ENCODE measurements at places on chromosomes 12 and 14.

DNA sequence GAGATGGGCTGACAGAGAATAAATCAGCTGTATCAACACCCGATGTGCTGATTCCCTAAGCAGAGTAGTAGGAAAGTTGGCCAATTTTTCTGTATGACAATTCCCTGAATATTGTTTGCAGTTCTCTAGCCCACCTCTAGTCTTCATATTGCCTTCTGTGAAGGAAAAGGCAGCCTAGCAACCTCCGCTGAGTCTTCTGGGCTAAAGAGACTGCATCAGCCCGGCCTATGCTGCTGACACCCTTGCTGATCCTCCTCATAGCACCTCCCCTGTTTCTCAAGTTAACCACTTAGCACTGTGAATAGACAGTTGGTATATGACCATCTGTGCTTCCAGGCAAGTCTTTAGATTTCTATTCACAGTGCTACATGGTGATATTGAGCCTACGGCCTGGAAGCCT lies 161.1 kb upstream of the EGLN3 start:
- no peak for DNase-seq

DNA sequence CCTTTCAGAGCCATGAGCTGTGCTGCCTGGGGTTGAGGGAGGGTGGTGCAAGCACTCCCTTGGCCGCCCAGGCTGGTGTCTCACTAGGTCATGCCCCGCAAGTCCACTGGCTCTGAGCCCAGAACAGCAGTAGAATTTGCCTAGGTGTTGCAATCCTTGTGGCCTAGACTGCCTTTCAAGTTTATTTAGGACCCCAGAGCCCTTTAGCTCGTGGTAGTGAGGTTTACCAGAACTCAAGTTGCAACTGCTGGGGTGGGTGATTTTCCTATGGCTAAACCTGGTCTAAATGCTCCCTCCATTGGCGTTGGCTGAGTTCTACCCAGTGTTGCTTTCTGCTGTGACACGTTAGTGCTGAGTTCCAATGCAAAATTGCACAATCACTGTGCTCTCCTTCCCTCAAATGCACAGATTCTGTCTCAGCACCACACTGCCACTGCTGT lies 287.2 kb downstream of the BCAT1 start:
- DNase-seq: no peak

- no peak for DNase-seq
These were observed 15.1 kb upstream of the KERA start for GRCh38 chr12:91072931-91073330.

- DNase-seq: no peak
These were observed at the start of gene IGF1 for GRCh38 chr12:102480406-102480805. Gene IGF1 (minus strand): TSS chr12:102480563. CDS start chr12:102480381, 182 bp downstream.

GRCh38 chr12:102735104-102735503 lies 181.9 kb downstream of the PAH start:
- no peak for DNase-seq

GRCh38 chr12:6582196-6582595 lies 14.1 kb upstream of the NOP2 start:
- no peak for DNase-seq
